ENCODE measurements at places on chromosomes 3 and 15.

GRCh38 chr3:48528754-48529153, 24.8 kb upstream of the SHISA5 start:
- no peak for DNase-seq

DNA sequence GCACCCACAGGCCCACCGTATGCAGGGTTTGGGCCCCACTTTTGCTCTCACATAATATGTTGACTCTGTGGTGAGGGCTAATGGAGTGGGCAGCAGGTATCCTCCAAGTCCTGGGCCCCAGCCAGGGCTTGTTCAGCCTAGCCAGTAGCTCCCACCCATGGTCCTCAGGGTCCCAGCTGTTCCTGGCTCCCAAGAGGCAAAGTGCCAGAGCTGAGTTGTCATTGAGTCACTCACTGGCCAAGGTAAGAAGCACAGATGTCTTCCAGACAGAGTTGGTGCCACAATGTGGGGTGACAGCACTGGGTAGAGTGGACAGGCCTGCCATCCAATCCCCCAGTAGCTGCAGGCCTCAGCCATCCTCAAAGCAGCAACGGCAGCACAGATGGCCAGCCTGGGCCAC, 4.3 kb downstream of the SHF start:
- no peak for DNase-seq

DNA sequence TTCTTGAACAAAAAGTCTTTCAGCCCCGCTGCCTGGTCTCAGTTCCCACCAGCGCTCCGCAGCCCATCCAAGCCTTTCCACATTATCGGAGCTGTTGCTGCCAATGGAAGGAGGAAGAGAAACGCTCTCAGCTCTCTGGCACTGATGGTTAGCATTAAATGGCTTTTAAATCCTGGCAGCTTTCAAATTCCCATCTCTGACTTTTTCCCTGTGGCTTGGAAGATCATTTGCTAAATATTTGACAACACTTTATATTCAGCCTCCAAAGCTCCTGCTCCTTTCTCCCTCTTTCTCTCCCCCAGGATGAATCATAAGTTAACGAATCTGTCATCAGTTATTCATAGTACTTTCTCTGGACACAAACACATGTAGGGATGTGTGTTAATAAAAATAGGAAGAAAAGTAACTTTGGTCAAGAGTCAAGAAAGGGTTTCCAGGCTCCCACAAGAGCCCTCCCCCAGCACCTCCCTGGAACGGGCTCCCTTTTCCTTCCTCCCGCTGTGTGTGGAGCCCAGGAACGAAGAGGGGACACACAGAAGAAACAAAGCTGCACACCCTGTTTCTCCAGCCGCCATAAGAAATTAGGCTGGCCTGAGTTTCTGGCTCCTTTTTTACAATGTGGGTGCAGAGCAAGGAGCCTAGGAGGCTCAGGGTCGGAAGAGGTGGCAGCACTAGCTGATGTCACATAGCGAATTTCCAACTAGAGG, 47.6 kb upstream of the TSEN2 start:
- DNase-seq = no peak

DNA sequence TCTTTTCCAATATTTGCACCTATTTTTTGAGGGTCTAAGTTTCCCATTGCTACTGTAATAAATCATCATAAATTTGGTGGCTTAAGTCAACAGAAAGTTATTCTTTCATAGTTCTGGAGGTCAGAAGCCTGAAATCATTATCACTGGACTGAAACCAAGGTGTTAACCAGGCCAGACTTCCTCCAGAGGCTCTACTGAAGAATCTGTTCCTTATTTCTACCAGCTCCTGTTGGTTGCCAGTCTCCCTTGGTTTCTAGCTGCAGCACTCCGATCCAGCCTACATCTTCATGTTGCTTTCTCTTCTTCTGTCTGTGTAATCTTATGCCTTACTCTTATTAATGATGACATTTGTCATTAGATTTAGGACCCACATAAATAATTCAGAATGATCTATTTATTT, 22.0 kb upstream of the ARPP21 start:
- no peak for DNase-seq

DNA sequence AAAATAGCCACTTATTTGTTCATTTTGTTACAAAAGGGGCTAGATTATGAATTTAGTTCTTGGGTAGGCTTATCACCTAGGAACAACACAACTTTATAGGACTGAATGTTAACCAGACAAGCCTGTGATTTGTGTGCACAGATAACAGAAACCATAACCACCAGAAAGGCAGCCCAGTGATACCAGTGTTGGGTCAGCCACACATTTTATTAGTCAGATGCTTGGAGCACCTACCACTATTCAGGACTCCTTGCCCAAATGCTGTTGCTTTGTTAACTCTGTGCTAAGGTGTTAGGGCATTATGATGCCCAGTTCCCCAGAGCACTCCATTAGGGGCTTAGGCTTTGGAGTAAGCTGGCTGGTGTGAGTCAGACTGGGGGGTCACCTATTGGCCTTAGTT, 22.5 kb downstream of the PLCL2 start:
- no peak for DNase-seq

GRCh38 chr3:171566803-171567422, 106.7 kb upstream of the TNIK start:
- no peak for DNase-seq

DNA sequence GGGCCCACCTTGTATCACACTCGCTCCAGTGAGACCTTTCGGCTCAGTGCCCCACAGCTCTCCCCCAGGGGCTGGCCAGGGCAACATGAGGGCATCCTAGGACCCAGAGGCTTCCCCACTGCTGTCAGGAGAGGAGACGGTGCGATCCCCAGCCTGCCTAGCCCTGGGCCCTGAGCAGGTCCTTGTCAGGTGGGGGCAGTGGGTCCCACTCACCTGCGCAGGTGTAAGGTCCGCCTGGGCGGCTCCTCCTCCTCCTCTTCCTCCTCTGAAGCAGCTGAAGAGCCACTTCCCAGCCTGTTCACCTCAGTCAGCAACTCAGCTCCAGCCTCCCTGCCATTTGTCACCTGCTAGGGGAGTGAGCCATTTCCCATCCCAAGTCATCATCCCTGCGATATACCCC, 9.6 kb downstream of the KIF7 start:
- DNase-seq = no peak

DNA sequence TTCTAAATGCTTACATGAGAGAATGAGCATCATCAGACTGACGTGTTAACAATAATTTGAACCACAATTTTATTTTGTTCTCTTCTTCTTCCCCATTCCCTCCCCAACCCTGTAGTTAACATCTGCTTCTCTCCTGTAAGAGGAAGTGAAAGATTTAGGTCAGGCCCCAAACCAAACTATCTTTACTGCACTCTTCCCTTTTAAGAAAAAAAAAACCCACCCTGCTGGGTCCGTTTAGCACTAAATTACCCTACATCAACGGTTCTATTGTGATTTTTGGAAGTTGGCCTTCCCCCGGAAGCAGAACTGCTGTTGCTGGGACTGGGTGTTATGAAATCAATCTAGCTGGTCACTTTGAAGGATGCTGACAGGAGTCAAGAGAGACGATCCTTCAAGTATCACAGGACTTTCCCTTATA, 49.4 kb downstream of the NFKBIZ start:
- no peak for DNase-seq

DNA sequence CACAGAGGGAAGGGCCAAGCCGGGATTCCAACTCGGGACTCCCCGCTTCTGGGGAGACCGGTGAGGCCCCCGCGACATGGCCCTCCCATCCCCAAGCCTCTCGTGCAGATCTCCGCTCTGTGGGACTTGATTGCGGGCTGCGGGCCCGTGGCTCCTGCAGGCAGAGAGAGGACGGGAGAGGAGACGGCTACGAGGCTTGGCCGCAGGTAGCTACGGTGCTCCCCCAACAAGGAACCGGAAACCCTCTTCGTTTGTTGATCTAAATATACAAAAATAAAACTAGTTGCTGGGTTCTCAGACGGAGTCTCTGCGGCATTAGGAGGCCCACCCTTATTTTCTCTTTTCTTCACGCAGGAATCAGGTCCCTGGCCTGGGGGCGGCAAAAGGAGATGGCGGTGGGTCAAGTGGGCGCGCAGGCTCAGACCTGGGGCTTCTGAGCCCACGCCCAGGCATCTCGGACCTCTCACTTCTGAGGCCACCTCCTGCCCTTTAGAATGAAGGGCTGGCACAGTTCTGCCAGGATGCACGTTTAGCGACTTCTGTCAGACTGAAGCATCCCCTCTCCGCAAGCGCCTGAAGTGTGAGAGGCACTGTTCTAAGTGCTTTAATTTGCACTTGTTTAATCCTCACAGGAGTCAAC, 10.9 kb downstream of the GNB5 start:
- DNase-seq = peak; percentile 25

DNA sequence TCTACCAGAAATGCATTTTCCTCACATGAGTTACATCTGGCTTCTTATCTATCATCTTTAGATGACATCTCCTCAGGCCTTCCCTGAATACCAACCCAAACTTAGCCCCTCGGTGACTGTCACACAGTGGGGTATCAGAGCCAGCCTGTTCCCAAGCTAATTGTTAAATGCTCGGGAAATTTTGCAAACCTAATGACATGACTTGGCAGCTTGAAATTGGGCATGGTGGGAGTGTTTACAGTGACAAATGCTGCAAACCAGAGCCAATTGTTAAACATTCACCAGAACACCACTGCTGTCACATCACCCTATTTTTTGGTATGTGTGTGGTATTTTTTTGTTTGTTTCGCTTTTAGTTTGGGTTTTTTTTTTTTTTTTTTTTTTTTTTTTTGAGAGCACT, 130.8 kb downstream of the HCN4 start:
- DNase-seq = no peak

- DNase-seq = no peak
Observed at GRCh38 chr3:145971186-145971585, 189.8 kb downstream of the PLOD2 start.

DNA sequence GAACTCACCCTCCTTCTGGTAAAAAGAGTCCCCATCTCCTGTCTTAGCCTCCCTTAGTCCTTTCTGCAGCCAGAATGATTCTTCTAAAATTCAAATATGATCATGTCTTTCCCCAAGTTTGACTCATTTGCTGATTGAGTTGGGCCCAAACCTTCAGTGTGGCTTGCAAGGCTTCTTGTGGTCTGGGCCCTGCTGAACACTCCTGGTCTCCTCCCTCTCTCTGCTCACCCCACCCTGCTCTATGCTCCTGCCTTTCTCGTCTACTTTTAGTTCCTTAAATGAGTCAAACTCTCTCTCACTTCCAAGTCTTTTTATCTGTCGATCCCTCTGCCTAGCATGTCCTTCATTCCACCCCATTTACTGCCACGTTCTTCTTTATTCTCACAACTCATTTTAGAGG, 72.6 kb downstream of the CCR1 start:
- no peak for DNase-seq

- DNase-seq = no peak
Observed at GRCh38 chr15:56124391-56124790, 119.3 kb downstream of the RFX7 start.

DNA sequence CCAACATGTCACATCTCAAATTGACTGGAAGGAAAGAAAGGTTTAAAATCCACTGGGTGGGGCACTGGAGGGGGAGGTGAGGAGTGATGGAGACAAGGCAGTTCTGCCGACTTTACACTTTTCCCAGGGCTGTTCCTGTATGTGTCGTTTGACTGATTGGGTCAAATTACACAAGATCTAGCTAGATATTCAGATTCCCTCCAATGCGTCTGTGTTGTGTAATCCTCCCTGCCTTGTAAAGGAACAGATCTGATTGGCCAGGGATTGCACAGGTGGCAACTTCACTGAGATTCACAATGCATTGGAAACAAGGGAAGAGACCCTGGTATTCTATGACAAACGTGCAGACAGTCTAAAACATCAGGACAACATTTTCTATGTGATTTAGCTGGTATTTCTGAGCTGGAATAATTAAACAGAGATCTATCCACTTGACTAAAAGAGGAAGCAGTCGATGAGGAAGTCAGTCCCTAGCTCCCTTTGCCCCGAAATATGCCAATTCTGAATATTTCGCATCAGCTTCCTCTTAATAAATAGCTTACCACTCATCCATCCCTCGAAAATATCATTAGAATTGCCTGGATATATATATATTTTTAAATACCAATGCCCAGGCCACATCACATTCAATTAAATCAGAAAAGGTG, 312.9 kb downstream of the RORA start:
- no peak for DNase-seq

DNA sequence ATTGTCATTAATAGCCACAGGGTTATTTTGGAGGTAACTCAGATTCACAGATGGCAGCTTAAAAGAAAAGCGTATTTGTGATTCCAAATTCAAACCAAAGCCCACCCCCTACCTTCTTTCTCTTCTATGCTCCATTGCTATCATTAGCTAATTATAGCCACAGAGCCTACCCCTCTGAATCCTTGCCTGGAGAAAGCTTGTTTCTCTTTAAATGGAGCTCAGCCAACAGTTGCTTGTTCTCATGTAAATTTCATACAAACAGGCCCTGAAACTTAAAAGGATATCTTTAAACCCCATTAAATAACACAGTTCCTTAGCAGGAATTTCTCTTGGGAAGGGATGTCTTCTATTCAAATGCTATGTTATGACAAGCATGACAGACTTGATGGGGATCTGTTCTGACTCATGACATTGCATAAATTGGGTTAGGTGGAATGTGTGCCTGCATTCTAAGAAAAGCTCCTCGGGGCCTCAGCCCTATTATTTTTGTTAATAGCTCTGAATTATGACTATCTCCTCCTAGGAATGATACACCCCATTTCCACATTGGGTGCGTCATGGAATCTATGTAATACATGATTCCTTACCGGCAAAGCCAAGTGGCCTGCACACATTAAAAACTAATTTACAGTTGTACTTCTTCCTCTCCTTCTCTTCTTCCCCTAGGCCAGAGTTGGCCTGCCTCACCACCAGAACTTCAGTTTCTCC, 265.8 kb downstream of the TAFA4 start:
- no peak for DNase-seq

DNA sequence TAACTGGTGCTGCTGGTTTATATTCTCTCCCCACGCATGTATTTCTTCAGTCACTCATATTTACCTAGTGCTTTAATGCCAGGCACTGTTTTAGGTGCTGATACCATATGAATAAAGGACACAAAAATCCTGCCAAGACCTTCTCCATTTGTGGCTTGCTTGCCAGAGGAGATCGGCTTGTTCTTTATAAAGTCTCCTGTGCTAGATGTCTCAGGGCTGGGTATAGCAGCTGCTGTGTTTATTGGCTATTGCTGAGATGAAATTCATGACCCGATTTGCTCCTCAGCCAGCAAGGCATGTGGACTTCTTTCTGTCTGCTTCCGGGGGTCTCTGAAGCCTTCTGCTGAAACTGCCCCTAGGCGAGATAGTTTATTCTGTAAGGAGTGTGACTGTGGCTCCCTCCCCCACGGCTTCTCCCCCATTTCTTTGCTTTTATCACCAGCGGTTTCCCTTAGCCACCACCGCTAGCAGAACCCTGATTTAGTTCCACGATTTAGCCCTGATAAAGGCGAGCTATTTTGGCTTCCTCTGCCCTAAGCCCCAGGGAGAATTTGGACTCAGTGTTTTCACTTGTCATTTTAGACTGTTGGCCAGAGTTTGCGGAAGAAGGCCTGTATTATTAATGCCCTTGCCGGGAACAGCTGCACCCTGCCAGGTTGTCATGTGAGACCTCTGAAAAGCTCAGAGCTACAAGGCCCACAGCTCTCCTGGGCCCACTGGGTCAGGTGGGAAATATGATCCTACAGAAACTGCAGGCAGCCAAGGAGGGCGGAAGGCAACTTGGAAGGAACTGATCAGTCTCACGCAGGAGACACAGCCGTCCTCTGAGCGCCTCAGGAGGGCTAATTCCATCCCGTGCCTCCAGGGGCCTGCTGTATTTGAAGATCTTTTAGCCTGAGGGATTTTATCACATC, 46.8 kb downstream of the ST6GAL1 start:
- no peak for DNase-seq

- no peak for DNase-seq
Observed at GRCh38 chr3:149368674-149369497, 8.6 kb downstream of the TM4SF1 start.

GRCh38 chr3:185290266-185290665, 36.4 kb upstream of the EHHADH start:
- no peak for DNase-seq

Data from activated CD8-positive, alpha-beta memory T cell treated with anti-CD3 and anti-CD28 coated beads, Interleukin-2, amount 50 U/mL, for 4 hours (primary cell).